CD4-positive, alpha-beta T cell treated with Interferon gamma for 1 hour (primary cell): ENCODE measurements at places on chromosomes 1 and 21.

- DNase-seq = no peak
Observed at GRCh38 chr1:14298806-14299205, 299.7 kb upstream of the KAZN start.

- no peak for DNase-seq
Observed at GRCh38 chr1:54153535-54154439, 987 bp upstream of the CDCP2 start.

- DNase-seq = no peak
Observed at GRCh38 chr1:169245706-169246105, 121.9 kb downstream of the NME7 start.

DNA sequence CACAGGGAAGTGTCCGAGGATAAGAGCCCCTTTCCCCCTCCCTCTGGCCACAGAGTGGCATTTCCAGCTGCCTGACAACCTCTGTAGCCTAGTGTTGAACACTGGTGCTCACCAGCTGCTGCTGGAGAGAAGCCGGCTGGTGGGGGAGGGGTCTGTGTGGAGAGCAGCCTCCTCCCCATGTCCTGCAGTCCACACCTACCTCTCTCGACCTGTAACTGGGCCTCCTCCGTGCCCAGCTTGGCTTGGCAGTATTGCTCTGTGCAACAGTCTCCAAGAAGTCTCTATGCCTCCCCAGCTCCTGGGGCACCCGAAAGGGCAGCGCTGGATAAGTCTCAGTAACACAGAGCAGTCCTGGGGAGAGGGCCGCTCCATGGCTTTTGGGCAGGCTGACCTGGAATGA lies 17.0 kb downstream of the PAPPA2 start:
- DNase-seq = no peak

DNA sequence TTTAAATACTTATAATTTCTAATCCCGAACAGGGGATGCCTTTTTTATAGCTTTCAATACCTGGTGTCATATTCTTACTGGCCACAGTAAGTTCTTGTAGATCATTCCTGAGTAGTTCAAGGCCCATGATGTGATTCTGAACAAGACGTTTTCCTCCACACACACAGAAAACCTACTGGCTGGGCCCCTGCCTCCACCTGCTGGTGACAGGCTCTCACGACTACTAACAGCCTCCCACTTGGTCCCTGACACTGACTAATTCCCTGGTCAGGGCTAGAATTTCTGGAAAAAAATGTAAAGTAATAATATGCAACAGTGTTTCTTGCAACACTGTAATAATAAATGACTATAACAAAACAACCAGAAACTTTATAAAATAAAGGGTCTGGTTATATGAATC lies 50.4 kb upstream of the RIPK4 start:
- no peak for DNase-seq

DNA sequence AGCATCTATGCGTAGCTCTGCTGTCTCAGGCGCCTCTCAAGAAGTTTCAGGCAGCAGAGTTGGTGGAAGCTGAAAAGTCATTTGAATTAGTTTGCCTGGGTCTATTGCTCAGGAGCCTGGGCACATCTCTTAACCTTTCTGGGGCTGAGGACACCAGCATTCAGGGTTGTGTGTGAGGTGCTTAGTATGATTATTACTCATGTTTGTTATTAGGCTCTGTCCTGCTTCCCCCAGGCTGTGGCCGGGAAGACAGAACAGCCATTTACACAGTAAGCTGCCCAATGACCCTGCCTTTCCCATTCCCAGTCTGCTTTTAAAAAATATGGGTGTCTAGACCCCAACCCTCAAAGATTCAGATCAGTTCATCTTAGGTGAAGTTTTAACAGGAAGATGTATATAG lies 53.9 kb upstream of the CACNA1E start:
- DNase-seq = no peak

- no peak for DNase-seq
Observed at GRCh38 chr1:97764991-97765390, 155.8 kb downstream of the DPYD start.
